ENCODE measurements at places on chromosomes 11 and 22.
A peak's percentile ranks its signal among the peaks of the same experiment; 100 is the strongest.

DNA sequence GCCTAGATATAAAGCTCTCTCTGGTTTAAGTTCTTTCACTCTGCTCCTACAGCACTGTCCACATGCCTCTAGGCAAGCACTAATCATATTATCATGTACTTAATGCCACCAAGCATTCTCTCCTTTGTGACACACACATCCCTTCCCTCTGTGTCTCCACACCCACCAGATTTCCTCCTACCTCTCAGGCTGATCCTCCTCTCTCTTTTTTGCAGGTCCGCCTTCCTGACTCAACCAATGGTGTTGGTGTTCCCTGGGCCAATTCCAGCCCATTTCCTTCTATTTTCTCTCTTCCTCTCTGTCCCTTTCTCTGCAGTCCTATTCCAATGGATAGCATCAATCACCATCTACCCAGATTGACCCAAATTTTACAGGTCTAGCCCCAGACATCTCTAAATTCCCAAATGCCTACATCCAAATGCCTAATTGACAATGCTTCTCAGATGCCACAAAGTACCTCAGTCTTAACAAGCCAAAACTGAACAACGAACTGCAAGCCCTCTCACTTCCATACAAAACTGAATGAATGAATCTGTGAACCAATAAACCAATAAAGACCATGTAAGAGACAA lies 504 bp upstream of the ZNF215 start:
- DNase-seq: no peak

- DNase-seq: no peak
Observed at GRCh38 chr22:22755778-22756100, 111.3 kb downstream of the GGTLC2 start.

- DNase-seq: peak; percentile 46
Observed at GRCh38 chr11:441418-442274, at the start of gene ANO9. ANO9 (minus strand) TSS chr11:442011; CDS start chr11:441926, 85 bp downstream.

GRCh38 chr11:57192316-57192715 lies 10.6 kb downstream of the LRRC55 start:
- DNase-seq: no peak

DNA sequence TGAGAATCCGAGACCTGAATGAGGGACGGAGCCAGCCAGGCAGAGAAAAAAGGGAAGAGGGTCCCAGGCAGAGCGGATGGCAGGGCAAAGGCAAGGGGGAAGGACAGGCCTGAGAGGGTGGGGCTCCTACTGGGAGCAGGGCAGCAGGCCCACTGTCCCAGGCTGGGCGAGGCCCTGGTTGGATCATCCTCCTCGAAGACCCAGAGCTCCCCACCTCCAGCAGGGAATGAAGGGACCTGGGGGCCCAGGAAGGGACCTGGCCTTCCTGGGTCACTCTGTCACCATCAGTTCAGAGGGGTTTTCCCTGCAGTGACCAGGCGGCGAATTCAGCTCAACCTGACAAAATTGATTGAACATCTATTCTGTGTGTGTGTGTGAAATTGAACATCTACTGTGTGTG lies 4.0 kb downstream of the CD5 start:
- DNase-seq: no peak
